Activated CD4-positive, alpha-beta T cell treated with anti-CD3 and anti-CD28 coated beads, Interleukin-2, amount 50 U/mL, for 4 hours (primary cell): ENCODE measurements at places on chromosomes 2 and 18.
A peak's percentile ranks its signal among the peaks of the same experiment; 100 is the strongest.

DNA sequence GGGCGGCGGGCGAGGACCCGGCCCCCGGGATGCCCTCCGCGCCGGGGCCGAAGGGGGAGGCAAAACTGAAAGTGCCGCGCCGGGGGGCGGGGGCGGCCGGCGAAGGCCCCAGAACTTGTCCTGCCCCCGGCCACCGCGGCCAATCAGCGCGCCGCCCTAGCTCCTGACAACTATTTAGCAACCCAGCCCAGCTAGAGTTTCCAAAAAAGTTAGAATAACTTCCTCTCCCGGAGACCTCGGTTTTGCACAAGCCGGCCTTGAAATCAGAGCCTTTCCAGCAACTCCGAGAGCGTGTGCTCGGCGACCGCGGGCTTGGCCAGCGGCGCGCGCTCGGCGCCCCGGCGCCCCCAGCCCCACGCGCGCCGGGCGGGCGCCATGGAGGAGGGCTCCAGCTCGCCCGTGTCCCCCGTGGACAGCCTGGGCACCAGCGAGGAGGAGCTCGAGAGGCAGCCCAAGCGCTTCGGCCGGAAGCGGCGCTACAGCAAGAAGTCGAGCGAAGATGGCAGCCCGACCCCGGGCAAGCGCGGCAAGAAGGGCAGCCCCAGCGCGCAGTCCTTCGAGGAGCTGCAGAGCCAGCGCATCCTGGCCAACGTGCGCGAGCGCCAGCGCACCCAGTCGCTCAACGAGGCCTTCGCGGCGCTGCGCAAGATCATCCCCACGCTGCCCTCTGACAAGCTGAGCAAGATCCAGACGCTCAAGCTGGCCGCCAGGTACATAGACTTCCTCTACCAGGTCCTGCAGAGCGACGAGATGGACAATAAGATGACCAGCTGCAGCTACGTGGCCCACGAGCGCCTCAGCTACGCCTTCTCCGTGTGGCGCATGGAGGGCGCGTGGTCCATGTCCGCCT is at the start of gene TWIST2:
Gene TWIST2, plus strand, starts transcription at position 245 of the 850 bp plus-strand sequence. Its CDS starts 131 bp downstream, at position 376.
- no peak for DNase-seq

GRCh38 chr2:235055891-235056516 is 104.2 kb downstream of the SH3BP4 start:
- DNase-seq: no peak

- no peak for DNase-seq
These were observed 38.5 kb downstream of the CARF start for GRCh38 chr2:202950592-202950991.

- peak; percentile 31 for DNase-seq
These were observed at the start of gene ERFE for GRCh38 chr2:238158509-238159070. Gene ERFE, plus strand, starts transcription at chr2:238158970. Its CDS starts 38 bp downstream, at chr2:238159008.

- no peak for DNase-seq
These were observed 309.9 kb upstream of the RAB12 start for GRCh38 chr18:8299054-8299980.
